ENCODE measurements at places on chromosomes 7 and 10.

GRCh38 chr7:132177708-132178401 is 398.4 kb downstream of the PLXNA4 start:
- DNase-seq: no peak

GRCh38 chr7:142279601-142280000 is 21.7 kb upstream of the PRSS58 start:
- DNase-seq: no peak

DNA sequence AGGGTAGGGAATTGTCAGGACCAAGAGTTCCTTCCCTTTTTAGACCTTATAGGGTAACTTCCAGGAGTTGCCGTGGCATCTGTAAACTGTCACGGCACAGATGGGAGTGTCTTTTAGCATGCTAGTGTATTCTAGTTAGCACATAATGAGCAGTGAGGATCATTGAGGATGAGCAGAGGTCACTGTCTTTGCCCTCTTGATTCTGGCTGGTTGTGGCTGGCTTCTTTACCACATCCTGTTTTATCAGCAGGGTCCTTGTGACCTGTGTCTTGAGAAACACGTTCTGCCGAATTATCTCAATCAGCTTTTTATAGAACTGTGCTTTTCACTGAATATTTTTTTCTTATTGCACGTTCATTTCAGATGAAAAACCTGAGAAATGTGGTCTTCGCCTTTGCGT is 41.5 kb downstream of the MINPP1 start:
- no peak for DNase-seq

DNA sequence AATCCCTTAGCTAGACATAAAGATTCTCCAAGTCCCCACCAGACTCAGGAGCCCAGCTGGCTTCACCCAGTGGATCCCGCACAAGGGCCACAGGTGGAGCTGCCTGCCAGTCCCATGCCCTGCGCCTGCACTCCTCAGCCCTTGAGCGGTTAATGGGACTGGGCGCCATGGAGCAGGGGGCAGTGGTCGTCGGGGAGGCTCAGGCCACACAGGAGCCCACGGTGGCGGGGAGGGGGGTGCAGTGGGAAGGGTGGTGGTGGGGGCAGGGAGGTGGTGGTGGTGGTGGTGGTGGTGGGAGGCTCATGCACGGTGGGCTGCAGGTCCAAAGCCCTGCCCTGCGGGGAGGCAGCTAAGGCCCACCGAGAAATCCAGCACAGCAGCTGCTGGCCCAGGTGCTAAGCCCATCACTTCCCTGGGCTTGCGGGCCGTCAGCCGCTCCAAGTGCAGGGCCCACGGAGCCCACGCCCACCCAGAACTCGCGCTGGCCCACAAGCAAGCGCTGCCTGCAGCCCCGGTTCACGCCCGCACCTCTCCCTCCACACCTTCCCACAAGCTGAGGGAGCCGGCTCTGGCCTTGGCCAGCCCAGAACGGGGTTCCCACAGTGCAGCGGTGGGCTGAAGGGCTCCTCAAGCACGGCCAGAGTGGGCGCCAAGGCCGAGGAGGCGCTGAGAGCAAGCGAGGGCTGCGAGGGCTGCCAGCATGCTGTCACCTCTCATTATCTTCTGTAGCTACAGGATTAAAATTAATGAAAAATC is 732.5 kb upstream of the POM121L12 start:
- DNase-seq: peak; percentile 24

DNA sequence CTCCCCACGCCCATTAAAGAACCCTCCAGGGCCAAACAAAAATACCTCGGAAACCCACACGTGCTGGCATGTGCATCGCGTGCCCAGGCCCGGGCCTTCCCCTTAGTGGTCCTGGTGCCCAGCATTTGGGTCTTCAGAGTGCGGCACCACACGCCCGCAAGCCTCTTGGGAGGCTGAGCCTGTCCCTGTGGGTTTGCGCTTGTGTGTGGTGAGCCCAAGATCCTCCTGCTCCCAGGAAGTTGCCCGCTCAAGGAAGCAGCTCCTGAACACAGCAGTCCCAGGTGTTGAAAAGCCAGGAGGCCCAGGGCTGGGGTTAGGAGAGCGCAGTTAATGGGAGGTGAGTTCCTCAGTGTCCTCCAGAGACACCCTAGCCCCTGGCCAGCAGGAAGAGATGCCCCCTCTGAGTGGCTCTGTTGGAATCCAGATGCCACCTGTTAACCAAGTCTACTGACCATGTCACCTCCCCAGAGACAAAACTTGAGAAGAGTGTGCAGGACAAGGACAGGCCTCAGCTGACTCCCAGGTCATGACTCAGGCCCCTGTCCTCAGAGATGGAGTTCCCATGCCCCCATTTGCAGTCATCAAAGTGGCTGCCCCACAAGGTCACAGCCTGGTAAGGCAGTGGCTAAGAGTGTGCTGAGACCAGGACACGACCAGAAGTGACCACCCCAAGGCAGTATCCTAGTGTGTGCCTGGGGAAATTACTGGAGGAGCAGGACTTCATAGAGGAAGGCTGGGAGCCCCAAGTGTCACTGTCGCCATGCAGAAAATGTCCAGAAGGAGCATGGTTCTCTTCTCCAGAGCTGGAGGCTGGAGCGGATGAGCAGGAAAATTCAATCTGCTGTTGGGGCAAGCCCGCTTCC is 5.2 kb downstream of the FZD9 start:
- DNase-seq: no peak

- DNase-seq: peak; percentile 51
These were observed 51.7 kb downstream of the HSPA12A start for GRCh38 chr10:116690356-116691322.

GRCh38 chr7:106062006-106062405 is 50.1 kb downstream of the SYPL1 start:
- DNase-seq: no peak

- DNase-seq: no peak
These were observed 930 bp downstream of the GIMAP6 start for GRCh38 chr7:150631084-150631826.

GRCh38 chr7:3598854-3599253 is 297.8 kb downstream of the SDK1 start:
- DNase-seq: no peak

DNA sequence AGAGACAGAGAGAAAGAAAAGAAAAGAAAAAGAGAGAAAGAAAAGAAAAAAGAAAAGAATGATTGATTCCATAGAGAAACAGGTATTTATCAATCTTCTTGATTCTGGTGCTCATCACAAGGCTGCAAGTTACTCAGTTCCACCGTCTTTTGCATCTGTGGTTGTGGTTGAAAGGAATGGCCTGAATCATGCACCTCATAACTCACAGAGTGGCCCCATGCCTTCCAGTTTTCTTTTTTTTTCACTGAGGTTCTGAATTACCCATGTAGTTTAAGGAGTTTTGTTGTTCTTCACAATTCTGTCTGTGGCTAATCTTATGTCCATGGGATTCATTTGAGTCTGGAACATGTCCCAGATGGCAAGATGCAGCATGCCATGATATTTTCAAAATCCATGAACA is 156.0 kb downstream of the ZNF33B start:
- DNase-seq: no peak

DNA sequence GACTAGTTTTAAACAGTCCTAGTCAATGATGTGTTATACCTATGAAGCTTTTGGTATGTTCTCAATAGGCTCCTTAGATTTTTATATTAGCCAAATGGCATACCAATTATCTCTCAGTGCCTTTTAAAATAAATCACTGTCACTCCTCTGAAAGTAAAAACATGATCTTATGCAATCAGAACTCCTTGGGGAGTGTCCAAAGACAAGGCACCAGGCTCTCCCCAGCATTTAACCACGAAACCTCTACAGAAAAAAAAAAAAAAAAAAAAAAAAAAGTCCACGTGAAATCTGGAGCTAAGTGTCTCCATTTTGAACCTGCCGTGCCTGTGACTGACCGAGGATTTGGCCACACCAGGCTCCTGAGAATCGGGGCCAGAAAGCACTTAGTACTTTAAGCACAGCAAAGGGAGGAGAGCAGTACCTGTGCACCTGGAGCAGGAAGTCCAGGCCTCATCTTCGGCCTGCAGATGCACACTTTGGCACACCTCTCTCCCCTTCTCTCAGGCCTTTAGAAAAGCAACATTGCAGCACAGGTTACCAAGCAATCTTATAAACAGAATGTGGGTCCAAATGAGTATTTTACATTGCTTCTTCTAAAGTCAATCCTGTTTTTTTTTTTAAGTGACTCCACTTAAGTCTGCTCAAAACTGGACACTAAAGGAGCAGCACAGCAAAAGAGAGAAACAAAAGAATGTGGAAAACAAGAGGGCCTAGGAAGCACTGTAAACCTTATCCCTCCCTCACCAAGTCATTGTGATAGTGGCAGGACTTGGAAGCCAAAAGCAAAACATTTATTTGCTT is 1.5 kb downstream of the FAM13C start:
- no peak for DNase-seq

DNA sequence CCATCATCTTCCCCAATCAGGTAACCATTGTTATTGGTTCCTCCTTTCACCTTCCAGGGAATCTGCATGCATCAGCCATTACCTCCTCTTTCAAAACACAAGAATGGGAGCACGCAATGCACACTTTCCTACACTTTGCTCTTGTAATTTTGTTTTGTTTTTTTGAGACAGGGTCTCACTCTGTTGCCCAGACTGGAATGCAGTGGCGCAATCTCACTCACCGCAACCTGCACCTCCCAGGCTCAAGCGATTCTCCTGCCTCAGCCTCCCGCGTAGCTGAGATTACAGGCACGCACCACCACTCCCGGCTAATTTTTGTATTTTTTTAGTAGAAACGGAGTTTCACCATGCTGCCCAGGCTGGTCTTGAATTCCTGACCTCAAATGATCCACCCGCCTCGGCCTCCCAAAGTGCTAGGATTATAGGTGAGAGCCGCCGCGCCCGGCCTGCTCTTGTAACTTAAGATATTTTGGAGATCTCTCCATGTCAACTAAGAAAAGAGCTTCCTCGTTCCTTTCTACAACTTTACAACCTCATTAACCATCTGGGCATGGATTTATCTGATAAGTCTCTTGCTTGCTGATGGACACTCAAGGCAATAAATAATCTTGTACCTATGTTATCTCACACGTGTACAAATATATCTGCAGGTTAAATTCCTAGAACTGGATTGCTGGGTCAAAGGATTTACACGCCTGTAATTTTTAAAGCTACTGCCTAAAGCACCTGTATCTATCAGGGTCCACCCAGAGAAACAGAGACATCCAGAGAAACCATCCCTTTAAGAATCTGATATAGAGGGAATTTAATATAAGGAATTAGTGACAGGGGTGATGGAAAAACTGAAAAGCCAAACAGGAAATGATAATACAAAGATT is 4.2 kb downstream of the CYTH3 start:
- no peak for DNase-seq

DNA sequence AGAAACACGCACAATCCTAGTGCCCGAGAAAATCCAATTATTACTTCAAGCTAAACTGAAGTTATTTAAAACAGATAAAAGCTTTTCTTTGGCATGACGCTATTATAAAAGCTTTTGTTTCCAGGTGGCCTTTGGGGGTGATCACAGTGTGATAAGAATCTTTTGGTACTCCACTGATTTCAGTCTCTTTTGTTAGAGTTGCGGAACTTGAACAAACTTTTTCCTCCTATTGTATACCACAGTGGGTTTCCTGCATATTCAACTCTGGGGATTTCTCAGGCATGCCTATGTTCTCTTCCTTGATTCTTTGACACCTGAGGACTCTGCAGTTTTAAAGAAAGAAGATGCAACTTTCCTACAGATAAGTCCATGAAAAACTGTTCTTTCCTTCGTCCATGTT is 99.7 kb upstream of the PITRM1 start:
- DNase-seq: no peak

GRCh38 chr7:138891446-138891810 is 89.8 kb downstream of the KIAA1549 start:
- DNase-seq: no peak

DNA sequence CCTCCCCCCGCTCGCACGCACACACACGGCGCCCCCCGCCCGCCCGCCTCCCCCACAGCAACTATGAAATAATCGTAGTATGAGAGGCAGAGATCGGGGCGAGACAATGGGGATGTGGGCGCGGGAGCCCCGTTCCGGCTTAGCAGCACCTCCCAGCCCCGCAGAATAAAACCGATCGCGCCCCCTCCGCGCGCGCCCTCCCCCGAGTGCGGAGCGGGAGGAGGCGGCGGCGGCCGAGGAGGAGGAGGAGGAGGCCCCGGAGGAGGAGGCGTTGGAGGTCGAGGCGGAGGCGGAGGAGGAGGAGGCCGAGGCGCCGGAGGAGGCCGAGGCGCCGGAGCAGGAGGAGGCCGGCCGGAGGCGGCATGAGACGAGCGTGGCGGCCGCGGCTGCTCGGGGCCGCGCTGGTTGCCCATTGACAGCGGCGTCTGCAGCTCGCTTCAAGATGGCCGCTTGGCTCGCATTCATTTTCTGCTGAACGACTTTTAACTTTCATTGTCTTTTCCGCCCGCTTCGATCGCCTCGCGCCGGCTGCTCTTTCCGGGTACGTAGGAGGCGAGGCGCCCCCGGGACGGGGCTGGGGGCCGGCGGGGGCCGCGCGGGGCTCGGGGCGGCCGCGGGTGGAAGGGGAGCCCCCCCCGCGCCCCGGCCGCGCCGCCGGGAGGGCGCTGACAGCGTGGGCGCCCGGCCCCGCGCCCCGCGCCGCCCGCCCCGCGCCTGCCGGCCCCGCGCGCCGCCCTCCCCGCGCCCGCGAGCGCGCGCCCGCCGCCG is 441 bp downstream of the BMI1 start:
- DNase-seq: peak; percentile 75

DNA sequence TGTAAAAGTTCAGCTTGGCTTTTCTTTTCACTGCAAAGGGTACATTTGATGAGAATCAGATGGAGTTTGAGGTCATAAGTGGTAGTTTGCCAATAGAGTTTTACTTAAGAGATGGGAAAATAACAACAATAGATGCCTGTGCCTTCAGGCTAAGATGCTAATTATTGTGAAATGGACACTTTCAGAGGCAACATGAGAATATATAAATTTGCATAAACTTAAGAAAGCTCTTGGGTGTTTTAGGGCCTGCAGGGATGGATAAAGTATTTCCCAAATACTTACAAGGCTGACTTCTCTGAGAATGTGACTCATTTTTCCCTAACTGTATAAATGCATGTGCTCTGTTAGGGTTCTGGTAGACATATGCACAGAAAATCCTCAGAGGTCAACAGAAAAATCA is 200.3 kb upstream of the SVIL start:
- DNase-seq: no peak

DNA sequence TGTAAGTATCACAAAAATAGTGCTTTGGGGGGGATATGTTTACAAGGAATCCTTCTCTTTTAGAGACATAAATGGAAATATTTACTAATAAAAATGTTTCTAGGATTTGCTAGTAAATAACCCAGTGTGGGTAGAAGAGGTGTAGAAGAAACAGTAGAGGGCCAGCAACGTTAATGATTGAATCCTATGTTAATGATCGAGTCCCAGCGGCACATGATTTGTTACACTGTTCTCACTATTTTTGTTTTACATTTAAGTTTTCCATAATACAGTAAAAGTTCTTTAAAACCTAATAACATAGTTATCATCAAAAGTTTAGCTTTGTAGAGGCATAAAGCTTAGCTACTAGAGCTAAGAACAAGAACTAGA is 66.0 kb downstream of the UBE2H start:
- no peak for DNase-seq

- DNase-seq: no peak
These were observed 55.9 kb upstream of the SEMA3A start for GRCh38 chr7:84250452-84250851.

DNA sequence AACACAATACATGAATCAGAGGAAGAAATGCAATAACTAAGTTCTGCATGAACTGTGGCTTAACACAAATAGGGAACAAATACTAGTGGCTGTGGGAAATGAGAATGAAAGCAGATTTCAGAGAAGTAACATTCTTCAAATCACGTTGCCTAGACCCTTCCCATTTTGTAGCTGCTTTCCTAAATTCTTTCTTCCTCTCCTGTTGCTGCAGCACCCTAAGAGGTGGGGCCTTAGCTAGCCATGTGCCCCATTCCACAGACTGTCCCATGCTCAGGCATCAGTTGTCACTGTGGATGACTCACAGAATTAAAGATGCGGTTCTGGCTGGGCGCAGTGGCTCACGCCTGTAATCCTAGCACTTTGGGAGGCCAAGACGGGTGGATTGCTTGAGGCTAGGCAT is 704.7 kb upstream of the C7orf33 start:
- no peak for DNase-seq
